ENCODE measurements at places on chromosomes 4 and X.

- DNase-seq, result no peak
These were observed 60.2 kb upstream of the HPGD start for GRCh38 chr4:174582463-174582862.

- DNase-seq, result no peak
These were observed 193.0 kb upstream of the LCORL start for GRCh38 chr4:18214411-18215055.

DNA sequence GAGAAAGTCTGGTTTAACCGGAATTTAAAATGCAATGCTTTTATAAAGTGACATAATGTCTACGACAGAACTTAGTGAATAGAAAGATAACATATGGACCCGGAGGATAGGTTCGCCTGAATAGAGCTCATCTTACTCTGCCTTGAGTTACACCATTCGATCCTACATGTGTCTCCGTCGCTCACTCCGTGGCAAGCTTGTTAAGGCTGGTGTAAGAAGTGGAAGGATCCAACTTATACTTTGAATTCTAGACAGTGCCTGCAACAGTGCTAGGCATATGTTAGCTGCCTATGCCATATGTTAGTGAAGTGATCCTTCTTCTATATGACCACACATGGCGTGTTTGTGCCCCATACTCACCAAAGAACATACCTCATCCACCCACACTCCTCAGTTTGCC is 50.9 kb downstream of the SEL1L3 start:
- no peak for DNase-seq

DNA sequence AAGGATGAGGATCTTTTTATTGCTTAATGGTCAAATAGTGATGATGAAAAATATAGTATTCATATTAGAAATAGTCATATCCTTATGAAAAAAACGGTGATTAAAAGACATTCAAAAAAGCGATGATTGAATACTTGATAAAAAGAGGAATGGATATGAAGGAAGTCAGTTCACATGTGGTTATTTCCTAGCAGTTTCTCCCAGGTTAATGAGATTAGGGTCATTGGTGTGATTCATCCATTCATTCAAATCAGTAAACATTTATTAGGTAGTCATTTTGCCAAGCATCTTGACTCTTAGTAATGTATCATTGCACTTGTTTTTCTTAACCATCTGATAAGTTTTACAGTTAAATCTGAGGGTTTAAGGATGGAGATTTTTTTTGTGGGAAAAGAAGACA is 294.1 kb downstream of the ARHGAP24 start:
- DNase-seq, result no peak

DNA sequence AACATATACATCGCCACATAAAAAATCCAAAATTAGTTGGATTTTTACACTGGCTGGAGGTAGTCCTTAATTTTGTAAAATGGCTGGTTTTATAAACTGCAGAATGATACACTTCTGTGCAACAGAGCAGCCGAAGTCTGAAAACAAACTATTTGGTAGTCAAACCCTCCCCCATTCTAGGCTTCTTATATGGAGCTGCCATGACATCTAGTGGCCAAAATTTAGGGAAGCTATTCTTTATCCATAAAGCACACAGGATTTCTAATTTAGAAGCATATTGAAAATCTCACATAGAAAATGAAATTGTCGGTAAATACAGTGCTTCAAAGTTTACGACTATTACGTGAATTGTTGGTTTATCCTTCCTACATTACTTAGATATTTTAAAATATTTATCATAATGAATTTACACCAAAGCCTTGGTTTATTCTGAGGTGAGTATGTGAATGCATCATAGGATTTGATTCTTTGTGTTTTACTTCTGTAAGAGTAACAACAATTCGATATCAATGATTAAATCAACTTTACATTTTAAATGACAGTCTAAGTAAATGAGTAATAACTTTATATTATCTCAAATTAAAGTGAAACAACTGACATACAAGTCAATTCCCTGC is 113.4 kb upstream of the FAM241A start:
- no peak for DNase-seq
